ENCODE measurements at places on chromosomes 2 and 18. TPM values are rescaled to one million over a fixed set of nuclear protein-coding genes. Genes with fewer than 3 reads are reported as not detected.

C2orf78 gene
- 1.5 TPM for total RNA-seq

COLEC11 gene
- 0.15 TPM for total RNA-seq

- no peaks in the 10 kb centered on the region for H3K27me3 ChIP-seq
- H3K4me3 ChIP-seq: no peak overlapping the region
- H3K4me1 ChIP-seq: no peaks in the 10 kb centered on the region
- H3K27ac ChIP-seq: no peak overlapping the region
Observed at GRCh38 chr2:122390406-122390805, 635.0 kb downstream of the TSN start.

GRCh38 chr18:25167612-25168410 is 184.2 kb downstream of the ZNF521 start:
- H3K27ac ChIP-seq: no peak overlapping the region
- H3K4me3 ChIP-seq: no peak overlapping the region
- no peak for DNase-seq
- H3K27me3 ChIP-seq: no peaks in the 10 kb centered on the region

DNA sequence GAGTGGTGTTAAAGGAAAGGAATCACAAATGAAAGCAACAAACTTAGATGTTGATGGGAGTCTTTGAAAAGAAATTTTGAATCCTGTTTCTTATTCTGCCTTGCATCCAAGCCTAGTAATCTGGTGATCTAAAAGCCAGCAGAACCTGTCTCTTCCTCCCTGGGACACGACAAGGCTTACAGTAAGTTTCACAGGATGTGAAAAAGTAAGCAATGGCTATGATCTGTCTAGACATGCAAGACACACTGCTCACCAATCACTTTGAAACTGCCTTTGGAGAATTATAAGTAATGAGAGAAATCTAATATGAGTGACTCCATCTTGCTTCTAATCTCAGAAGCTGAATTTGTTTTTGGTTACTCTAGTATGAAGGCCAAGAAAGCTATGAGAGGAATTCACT is 103.7 kb downstream of the KCNH7 start:
- no peak overlapping the region for H3K27ac ChIP-seq
- H3K4me1 ChIP-seq: no peaks in the 10 kb centered on the region
- no peaks in the 10 kb centered on the region for H3K36me3 ChIP-seq
- no peak for DNase-seq
- H3K27me3 ChIP-seq: peaks cover 7% of the 10 kb centered on the region
- no peak overlapping the region for H3K4me3 ChIP-seq

All from HCT116 (cell line).